ENCODE measurements at places on chromosomes 4 and X. TPM values are rescaled to one million over a fixed set of nuclear protein-coding genes. Genes with fewer than 3 reads are reported as not detected.

- DNase-seq = no peak
These were observed 39.9 kb upstream of the CYP4V2 start for GRCh38 chr4:186151499-186151898.

PNMA6A gene
- polyA plus RNA-seq = 2.2 TPM

DNA sequence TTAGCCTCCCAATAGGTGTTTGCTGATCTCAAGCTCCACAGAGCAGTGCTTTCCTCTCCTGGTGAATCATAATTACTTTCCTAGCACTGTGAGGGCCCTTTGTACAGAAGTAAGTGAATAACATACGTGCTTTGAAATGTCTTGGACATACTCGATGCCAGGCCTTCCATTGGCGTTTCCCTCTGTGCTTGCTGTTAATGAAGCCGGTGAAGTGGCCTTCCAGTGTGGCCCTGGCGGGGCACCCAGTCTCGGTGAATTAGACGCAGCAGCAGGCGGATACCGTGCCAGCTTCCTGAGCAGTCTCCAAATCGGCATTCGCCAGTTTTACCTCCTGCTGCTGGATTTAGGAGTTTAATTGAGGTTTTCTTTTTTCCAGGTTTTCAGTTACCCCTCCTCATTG, 132.3 kb downstream of the HMX1 start:
- DNase-seq = no peak

UGT2B15 gene
- polyA plus RNA-seq = 0.51 TPM

- no peak for DNase-seq
These were observed 41.9 kb downstream of the LEF1 start for GRCh38 chr4:108126806-108127205.

- peak; percentile 67 for DNase-seq
These were observed 426 bp upstream of the XIAP start for GRCh38 chrX:123859409-123859845.

RPS6KA6 gene
- polyA plus RNA-seq = 9.4 TPM

DNA sequence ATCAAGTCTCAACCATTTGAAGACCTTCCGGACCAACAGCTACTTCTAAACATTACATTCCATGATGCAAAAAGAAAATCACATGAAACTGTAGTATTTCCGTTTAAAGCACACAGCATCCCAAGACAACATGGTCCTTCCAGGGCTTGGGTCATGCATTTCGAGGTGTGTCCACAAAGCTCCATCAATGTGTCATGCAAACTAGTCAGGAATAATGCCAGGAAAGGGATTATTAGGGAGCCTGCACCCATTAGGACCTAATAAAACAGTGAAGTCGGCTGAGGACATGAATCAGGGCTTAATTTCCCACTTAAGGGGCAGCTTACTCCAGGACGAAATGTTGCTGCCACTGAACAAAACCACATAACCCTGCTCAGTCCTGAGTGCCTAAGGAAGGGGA, 177.9 kb downstream of the TSPAN5 start:
- DNase-seq = no peak

FREM3 gene
- polyA plus RNA-seq = 15.9 TPM

AR gene
- polyA plus RNA-seq = 9.0 TPM

Data from left lung (tissue), 14 donors.